Activated CD8-positive, alpha-beta memory T cell treated with anti-CD3 and anti-CD28 coated beads, Interleukin-2, amount 10 ng/mL, durations not matched to agents 7 days and 5 days (primary cell): ENCODE measurements at places on chromosomes 11 and 22.

- DNase-seq, result no peak
Measured at GRCh38 chr11:86954269-86955110, 705 bp downstream of the FZD4 start.

- DNase-seq, result peak; percentile 77
Measured at GRCh38 chr22:35231585-35232084, 25.7 kb upstream of the HMGXB4 start.

- DNase-seq, result no peak
Measured at GRCh38 chr11:118334745-118335144, 7.8 kb downstream of the CD3D start.

DNA sequence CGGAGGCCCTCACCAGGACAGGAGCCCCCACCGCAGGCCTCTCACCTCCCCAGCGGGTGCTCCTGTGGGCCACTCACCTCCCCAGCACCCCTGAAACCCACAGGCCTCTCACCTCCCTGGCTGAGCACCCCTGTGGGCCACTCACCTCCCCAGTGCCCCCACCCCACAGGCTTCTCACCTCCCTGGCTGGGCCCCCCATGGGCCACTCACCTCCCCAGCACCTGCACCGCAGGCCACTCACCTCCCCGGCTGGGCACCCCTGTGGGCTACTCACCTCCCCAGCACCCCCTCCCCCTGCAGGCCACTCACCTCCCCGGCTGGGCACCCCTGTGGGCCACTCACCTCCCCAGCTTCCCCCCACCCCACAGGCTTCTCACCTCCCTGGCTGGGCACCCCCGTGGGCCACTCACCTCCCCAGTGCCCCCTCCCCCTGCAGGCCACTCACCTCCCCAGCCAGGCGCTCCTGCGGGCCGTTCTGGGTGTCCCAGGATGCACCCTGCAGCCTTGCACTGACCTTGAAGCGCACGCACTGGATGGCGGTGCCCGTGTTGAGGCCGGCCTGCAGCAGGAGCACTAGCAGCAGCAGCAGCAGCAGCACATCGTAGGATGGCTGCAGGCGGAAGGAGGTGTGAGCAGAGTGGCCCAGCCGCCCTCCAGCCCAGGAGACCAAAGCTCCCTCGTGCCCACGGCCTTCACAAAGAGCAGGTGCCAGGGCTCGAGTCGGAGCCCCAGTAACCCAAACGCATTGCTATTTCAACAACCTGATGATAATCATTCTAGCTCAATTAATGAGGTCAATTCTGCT, 5.7 kb upstream of the TTLL8 start:
- no peak for DNase-seq

GRCh38 chr22:17243524-17243923, 24.3 kb upstream of the ADA2 start:
- DNase-seq, result peak; percentile 76

DNA sequence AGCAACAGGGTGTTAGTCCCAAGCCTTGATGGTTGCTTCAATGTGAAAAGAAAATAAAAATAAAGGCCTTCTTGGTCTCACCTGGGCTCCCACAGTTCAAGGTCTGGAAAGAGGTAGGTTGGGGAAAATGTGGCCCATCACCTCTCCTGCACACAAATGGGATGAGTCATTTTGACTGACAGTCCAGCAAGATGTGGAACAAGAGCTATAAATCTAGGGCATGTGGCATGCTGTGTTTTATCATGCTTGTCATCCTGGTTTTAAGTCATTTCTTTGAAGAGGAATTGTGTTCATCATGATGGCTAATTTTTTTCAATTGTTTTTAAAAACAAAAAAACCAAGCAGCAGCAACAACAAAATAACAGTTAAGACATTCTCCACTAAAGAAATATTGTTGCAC, 503.7 kb downstream of the NTM start:
- no peak for DNase-seq

GRCh38 chr22:41603873-41604332, 14.3 kb upstream of the PMM1 start:
- peak; percentile 90 for DNase-seq

DNA sequence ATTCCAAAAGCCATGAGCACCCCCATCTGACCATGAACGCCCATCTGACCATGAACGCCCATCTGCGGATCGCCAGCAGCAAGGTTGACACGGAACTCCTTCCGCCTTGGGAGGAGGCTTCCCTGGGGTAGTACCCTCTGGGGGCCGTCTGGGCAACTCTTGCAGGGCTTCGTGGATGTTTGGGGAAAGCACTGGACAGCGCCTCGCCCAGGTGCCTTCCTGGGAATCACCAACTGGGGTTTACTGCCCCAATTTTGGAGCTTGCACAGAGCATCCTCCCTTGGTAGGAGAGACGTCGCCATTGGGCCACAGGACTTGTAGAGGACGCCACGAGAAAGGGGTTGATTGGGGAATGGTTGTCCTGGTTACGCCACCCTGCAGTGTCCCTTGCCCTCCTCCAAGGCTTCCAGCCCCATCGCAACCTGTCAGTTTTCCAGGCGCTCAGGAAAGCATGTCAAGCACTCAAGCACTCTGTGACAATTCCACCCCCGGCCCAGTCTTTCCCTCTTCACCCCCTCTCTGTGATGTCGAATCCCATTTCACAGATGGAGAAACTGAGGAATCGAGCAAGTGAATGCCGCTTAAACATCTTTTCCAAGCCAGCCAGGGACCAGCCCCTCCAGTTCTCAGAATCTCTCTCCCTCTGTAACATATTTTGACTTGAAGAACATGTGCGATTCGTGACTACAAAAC, 914 bp upstream of the PRDM11 start:
- DNase-seq, result peak; percentile 39

DNA sequence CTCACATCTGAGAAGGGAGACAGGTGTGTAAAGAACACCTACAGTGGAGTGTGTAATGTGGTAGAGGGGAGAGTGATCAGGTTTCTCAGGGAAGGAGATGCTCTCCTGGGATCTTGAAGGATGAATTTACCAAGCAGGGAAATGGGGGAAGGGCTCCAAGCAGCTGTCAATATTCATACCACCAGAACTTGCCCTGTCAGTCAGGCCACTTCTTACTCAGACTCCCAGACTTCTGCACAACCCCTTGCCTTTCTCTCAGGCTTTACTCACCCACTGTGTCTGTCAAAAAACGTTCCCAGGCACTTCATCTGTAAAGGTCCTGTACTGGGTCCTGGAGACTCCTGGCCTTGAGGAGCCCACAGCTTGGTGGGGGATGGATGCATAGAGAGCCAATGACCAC, 14.0 kb upstream of the FCHSD2 start:
- DNase-seq, result no peak

- no peak for DNase-seq
Measured at GRCh38 chr22:45834241-45834640, 142.7 kb downstream of the WNT7B start.
